ENCODE measurements at places on chromosomes 12 and 14. TPM values are rescaled to one million over a fixed set of nuclear protein-coding genes. Genes with fewer than 3 reads are reported as not detected.

- DNase-seq, result no peak
Observed at GRCh38 chr14:94904636-94905035, 134.7 kb upstream of the GSC start.

DNA sequence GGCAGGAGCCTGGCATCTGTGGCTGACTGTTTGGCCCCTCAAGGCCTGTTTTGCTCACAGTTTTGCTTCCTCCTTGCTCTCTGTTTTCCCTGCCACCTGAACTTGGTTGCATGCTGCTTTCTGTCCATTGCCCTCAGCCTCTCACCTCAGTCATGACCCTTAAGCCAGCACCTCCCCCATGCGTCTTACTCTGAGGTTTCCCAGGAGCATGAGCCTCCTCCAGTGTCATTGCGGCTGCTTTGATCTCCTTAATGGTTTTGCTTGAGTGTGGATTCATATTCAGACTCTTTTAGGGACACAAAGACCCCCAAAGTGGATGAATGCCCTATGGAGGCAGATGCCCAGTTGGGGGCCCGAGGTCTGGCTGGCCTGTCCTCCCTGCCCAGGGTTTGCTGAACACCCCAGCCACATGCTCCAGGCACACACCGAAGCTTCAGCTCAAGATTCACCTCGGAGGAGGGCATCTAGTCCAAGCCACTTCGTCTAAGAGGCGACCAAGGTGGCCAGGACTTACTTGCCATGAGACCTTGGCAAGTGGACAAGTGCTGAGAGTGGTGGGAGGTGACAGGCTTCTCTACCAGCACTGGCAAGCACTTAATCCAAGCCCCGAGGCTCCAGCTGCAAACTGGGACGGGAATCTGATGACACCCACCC, 95.4 kb upstream of the DIO3 start:
- DNase-seq, result peak; percentile 87

GRCh38 chr12:42802785-42803189, 213.2 kb upstream of the PRICKLE1 start:
- no peak for DNase-seq

DNA sequence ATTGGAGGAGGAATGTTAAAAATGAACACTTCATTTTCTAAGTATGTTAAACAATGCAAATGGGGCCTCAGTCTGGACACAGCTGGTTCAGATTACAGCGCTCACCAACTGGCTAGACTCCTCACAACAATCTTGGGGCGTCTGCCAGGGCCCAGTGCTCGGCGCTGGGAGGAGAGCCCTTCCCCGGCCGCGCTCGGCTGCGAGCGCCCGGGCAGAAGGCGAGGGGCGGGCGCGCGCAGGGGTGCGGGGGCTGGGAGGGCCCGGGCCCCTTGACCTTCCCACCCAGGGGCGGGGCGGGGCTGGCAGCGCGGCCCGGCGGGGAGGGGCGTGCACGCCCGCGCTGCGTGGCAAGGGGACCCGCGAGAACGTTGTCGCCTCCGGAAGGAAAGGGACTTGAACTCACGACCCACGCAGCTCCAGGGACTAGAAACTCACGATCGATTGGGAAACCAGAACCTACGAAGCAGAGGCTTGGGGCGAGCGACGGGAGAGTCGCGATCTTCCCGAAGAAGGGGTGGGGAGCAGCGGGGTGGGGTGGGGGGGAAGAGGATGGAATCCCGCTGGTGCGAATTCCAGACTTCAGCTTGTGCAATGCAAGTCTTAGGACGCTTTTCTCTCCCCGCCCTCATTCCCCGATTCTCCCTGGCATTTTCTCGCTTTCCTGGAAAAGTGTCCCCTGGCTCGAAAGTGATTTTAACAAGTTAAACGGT, at the start of gene FBLN5:
TSS of gene FBLN5 (minus strand) at position 220 of the 710 bp plus-strand sequence. CDS start 465 bp downstream, outside the sequence.
- no peak for DNase-seq

- no peak for DNase-seq
Observed at GRCh38 chr12:116964054-116965050, 53.6 kb downstream of the FBXW8 start.

- no peak for DNase-seq
Observed at GRCh38 chr12:76490763-76491162, 68.8 kb downstream of the OSBPL8 start.

DNA sequence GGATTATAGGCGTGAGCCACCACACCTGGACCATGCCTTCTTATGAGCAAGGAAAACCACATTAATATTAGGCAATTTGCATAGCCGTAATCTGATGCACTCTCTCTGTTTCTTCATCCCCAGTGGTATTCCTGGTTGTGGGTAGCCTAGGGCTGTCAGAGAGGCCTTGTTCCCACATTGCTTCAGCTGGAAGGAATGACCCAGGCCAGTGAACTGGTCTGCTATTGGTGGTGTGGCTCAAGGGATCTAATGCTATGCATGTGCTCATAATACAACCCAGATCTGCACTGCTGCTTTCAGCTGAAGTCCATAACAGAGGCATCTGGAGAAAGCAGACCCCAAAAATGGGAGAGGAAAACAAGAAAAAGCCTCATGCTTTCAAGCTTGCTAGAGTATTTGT, 33.1 kb upstream of the G2E3 start:
- DNase-seq, result no peak

DNA sequence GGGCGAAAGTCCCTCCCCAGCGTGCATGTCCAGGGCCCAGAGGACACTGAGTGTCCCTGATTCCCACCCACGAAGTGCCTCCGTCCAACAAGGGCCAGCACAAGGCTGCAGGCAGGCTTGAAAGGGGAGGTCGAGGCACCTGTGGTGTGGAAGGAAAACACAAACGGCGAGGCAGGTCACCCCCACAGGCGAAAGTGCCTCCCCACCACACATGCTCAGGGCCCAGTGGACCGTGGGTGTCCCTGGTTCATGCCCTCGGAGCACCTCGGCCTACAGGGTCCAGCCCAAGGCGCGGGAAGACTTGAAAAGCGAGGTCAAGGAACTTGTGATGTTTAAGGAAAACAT, 370.4 kb downstream of the ALG10 start:
- peak; percentile 78 for DNase-seq

- no peak for DNase-seq
Observed at GRCh38 chr12:2691006-2691344, 103.8 kb upstream of the FKBP4 start.

RNASE4 gene
- total RNA-seq, result 132 TPM

Measured in vagina (tissue), 2 donors.